Right renal pelvis (tissue), 4 donors: ENCODE measurements at places on chromosomes 6 and 20.

GRCh38 chr20:37530696-37531095 lies 3.0 kb upstream of the BLCAP start:
- no peak for DNase-seq

- DNase-seq, result no peak
Observed at GRCh38 chr6:36780442-36781177, 58.6 kb downstream of the CPNE5 start.

- no peak for DNase-seq
Observed at GRCh38 chr20:3402453-3402852, 5.0 kb downstream of the DNAAF9 start.

GRCh38 chr6:143293523-143293922 lies 157.0 kb downstream of the ADAT2 start:
- DNase-seq, result no peak

DNA sequence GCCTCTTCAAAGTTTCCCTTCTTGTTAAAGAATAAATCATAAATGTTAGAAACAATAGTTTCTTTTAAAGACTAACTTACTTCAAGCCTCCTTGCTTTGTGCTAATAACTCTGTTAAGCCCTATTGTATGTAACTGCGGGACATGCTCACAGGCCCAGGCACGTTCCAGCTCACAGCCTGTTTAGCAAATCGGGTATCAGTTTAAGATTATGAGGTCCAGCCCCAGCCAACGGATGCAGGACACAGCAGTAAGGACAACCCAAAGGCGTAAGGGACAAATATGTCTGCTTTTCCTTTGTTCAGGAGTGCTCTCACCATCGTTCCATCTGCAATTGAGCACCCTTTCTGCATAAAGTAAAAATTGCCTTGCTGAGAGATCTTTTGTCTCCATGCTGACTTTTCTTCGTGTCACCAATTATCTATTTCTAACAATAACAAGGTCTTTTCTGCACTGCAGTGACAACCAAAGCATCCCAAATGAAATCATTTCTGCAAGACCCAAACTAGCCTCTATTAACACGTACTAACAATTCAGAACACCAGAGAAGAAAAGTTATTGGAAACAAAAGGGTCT lies 1.4 kb downstream of the C6orf52 start:
- no peak for DNase-seq

DNA sequence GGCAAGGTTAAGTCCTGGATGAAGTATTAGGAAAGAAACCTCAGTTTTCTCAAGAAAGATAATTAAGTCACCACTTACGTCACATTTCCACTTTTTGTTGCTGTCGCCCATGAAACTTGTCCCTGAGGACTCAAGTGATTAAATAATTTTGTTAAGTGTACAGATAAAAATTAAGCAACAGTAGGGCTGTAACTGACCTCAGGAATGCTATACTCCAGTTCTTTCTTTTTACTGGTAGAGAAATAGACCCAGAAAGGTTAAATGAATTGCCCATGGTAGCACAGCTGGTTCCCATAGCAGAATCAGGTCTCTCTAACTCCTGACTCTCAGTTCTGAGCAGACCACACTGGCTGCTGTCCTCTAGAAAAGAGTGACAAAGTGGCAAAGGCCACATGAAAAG lies 54.5 kb downstream of the CLIC5 start:
- no peak for DNase-seq

GRCh38 chr6:132788658-132789395 lies 9.6 kb downstream of the SLC18B1 start:
- no peak for DNase-seq

- no peak for DNase-seq
Observed at GRCh38 chr6:156727715-156728385, 49.3 kb upstream of the ARID1B start.

DNA sequence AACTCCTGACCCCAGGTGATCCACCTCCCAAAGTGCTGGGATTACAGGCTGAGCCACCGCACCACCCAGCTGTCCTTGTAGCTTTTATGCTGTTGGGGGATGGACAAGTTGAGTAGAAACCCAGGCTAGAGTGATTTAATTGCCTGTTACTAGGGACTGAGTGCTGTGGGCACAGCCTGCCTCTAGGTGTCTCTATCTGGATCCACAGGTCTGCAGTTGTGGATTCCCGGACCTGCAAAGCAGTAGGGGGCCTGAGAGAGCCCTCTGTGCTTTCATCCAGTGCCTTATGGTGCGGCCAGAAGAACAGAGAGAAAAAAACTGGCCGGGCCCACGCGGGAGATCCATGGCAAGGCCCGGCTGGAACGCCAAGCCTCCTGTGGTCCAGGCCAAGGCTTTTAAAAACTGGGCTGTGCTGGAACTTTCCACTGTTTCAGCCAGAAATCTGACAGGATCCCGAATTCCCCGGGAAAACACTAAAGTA lies 5.2 kb downstream of the SIRPA start:
- DNase-seq, result peak; percentile 57

- DNase-seq, result no peak
Observed at GRCh38 chr20:58712151-58712791, 19.7 kb downstream of the NPEPL1 start.

GRCh38 chr6:154410619-154411072 lies 54.0 kb upstream of the IPCEF1 start:
- DNase-seq, result peak; percentile 70

DNA sequence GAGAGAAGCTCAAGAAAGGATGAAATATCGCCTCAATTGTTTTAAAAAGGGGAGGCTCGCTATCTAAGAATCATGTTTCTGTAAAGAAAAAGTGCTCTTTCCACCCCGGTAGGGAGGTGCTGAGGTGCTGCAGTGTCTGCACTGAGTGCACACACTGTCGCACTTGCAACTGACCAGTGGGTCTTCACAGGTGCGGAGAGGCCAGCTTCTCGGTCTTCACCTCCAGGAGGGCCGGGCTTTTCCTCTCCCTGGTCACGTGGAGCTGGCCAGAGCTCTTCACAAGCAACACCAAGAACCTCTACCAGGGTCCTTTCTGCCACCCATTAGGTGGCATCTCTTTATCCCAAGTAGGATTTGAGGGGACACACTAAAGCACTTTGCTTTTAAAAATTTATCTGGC lies 27.8 kb upstream of the TCFL5 start:
- no peak for DNase-seq

DNA sequence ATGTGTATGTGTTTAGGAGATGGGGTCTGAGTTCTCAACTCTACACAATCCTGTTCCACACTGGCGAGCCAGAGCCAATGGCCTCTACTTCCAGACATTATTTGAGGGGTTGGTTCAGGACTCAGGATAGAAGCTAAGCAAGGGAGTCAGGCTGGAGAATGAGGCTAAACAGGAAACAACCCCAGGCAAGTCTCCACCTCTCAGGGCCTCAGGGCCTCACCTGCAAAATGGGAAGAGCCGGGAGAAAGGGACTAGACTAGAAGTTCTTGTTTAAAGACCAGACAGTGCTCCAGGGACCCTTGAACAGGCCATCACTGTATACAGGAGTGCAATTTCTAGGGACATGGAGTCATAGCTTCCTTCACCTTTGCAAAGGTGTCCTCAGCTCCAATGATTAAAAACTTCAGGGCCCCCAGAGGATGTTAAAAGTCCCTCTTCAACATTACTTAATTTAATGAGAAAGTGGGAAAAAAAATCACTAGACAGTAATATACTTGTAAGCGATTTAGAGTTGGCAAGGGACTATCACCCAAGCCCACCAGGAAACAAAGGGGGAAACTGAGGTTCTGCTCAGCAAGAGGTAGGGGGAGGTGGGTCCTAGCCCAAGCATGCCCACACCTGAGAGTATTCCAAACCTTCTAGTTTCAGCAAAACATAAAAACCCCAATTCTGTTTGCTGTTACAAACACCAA lies 41.7 kb downstream of the ZMYND8 start:
- no peak for DNase-seq

- DNase-seq, result no peak
Observed at GRCh38 chr20:24943196-24943595, 5.9 kb upstream of the CST7 start.

DNA sequence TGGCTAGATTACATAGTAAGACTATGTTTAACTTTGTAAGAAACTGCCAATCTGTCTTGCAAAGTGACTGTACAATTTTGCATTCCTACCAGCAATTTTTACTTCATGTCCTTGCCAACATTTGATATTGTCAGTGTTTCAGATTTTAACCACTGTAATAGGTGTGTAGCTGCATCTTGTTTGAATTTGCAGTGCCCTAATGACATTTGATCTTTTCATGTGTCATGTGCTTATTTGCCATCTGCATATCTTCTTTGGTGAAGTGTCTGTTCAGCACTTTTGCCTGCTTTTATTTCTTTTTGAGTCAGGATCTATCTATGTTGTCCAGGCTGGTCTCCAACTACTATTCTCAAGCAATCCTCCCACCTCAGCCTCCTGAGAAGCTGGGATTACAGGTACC lies 2.4 kb upstream of the PRPH2 start:
- DNase-seq, result no peak

- DNase-seq, result no peak
Observed at GRCh38 chr6:167130008-167130677, 7.2 kb downstream of the CCR6 start.

GRCh38 chr6:127933852-127934840 lies 33.3 kb upstream of the THEMIS start:
- DNase-seq, result no peak

GRCh38 chr20:25567286-25567685 lies 18.0 kb downstream of the NINL start:
- DNase-seq, result no peak

GRCh38 chr6:35795453-35796071 lies 1.6 kb downstream of the CLPS start:
- DNase-seq, result no peak
